ENCODE measurements at places on chromosomes 7 and 10. TPM values are rescaled to one million over a fixed set of nuclear protein-coding genes. Genes with fewer than 3 reads are reported as not detected.

The CYP3A5 gene
- not detected for total RNA-seq

The TDRD1 gene
- total RNA-seq, result not detected

The EIF5AL1 gene
- total RNA-seq, result 1.3 TPM

The MYL10 gene
- not detected for total RNA-seq

The NUP42 gene
- total RNA-seq, result 36.4 TPM

Measured in vein endothelial cell (primary cell).